Pulmonary artery endothelial cell (primary cell): ENCODE measurements at places on chromosomes 1 and 21. TPM values are rescaled to one million over a fixed set of nuclear protein-coding genes. Genes with fewer than 3 reads are reported as not detected.

The GCSAML gene
- total RNA-seq: not detected in 2 replicates

The IGSF8 gene
- 9.6 and 13.4 TPM in 2 replicates for total RNA-seq

The SPOCD1 gene
- 32.6 and 74.8 TPM in 2 replicates for total RNA-seq

The AIM2 gene
- total RNA-seq: not detected in 2 replicates

The VWA5B1 gene
- not detected in 2 replicates for total RNA-seq

The CCDC27 gene
- total RNA-seq: not detected in 2 replicates

The ADIPOR1 gene
- 82.1 and 113 TPM in 2 replicates for total RNA-seq
